ENCODE measurements at places on chromosomes 1 and 21.

DNA sequence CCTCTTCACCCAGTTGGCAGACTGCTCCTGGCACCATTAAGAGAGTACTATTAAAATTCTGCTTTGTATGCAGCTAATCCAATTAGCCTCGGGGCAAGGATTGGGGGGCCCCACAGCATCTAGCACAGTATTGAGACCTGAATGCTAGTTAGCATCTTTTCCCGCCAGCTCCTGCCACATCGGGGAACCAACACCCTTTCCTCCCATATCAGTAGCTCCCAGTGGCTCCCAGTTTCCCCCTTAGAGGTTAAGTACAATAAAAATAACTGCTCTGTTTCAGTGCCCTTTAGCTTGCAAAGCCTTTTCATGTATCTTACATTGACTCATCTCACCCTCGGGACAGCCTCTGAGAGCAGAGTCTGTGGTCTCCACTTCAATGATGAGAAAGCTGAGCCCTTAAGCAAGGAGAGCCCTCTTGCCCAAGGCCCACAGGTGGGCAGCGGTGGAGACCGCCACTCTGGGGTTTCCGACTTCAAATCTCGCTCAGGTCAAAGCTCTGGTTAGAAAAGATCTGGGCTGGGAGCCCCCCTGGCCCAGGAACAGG, 4.2 kb upstream of the PMVK start:
- DNase-seq: no peak

DNA sequence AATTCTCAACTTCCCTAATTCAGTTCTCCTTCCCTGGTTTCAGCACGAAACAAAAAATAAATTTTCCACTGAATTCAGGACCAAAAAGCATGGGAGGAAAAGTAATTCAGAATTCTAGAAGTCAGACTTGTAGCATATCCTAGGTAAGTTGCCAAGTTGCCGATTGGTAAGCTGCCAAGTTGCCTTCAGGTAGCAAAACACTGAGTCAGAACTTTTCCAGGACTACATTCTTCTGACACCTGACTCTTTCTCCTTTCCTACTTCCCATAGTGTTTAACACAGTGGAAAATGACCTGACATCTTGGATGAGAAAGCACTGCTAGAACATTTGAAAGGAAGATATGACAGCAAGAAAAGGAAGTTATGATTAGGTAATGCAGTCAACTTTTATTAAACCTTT, 322.8 kb downstream of the SPATA17 start:
- no peak for DNase-seq

GRCh38 chr1:246617768-246618167, 51.5 kb downstream of the CNST start:
- DNase-seq: no peak

- DNase-seq: peak; percentile 43
These were observed 766 bp downstream of the AGO4 start for GRCh38 chr1:35808450-35809113.

- no peak for DNase-seq
These were observed 178.0 kb downstream of the MATN1 start for GRCh38 chr1:30545365-30545764.

GRCh38 chr1:227388214-227389168, 70.2 kb upstream of the CDC42BPA start:
- DNase-seq: no peak

GRCh38 chr1:53470155-53470554, 11.0 kb downstream of the DMRTB1 start:
- peak; percentile 74 for DNase-seq

GRCh38 chr1:68231627-68232288, 565 bp downstream of the WLS start:
- peak; percentile 72 for DNase-seq

GRCh38 chr1:162840250-162840839, 20.6 kb downstream of the CCDC190 start:
- no peak for DNase-seq

DNA sequence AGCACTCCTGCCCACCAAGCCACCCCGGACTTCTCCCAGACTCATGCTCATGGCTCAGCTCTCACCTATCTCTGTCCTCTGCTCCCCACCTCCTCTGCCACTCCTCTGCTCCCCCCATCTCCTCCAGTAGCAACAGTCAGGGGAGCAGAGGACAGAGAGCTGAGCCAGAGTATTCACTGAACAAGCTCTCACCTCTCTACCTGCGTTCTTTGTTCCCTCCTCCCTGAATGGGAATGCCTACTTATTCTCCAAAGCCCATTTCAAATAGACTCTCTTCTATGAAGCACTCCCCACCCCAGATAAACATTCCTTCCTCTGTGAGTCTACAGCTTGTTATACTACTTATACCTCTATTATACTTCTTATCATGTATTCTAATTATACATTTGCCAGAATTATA, 6.4 kb upstream of the EFNA1 start:
- DNase-seq: no peak

All from mucosa of descending colon (tissue), 3 donors.